ENCODE measurements at places on chromosomes 16 and 17.

GRCh38 chr17:59372138-59372751 is 40.8 kb downstream of the YPEL2 start:
- no peak for DNase-seq

DNA sequence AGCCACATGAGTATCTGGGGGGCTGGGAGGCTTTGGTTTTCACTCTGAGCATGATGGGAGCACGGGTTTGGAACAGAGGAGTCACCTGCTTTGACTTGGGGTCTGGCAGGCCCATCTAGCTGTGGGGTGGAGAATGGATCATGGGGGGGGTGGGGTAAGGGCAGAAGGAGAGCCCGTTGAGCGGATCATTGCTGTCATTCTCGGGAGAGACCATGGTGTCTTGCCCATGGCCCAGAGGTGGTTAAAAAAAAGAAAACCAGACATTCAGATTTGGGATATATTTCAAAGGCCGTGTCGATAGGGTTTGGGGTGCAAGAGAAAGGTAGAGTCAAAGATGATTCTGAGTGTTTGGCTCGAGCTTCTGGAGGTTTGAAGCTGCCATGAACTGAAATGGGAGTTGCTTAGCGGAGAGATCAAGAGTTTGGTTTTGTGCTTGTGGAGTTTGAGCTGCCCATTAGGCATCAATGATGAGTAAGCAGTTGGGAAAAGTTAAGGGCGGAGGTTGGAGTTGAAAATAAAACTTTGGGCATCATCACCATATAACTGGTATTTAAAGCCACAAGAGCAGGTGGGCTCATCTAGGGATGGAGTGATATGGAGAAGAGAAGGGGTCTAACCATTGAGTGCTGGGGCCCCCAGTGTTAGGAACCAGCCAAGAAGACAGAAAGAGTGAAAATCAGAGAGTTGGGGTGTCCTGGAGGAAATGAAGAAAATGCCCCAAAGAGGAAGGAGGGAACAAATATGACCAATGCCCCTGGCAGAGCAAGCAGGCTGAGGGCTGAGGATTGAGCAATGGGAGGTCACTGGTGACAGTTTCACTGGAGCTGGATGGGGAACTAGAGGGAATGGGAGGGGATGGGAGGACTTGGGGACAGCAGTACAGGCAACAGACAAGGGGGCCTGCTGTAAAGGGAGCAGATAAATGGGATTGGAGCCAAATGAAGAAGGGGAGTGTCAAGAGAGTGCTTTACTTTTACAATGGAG is 1.9 kb downstream of the NOD2 start:
- no peak for DNase-seq

DNA sequence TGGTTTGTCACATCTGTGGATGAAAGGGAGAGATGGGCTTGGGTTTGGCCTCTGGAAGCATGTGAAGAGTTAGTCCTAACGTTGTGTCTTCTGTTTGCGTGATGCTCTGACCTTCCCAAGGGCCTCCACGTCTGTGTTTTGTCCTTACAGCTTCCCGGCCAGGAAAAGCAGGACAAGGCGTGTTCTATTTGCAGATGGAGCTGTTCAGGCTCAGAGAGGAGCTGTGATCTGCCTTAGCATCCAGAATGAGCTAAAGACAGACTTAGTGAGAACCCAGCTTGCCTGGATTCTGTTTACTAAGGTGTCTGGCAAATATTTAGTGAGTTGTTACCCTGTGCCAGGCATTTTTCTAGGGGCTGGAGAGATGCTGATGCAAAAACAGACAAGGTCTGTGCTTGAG is 282.1 kb downstream of the CBLN1 start:
- DNase-seq = no peak

GRCh38 chr16:59067205-59067604 is 333.1 kb upstream of the GOT2 start:
- DNase-seq = no peak

DNA sequence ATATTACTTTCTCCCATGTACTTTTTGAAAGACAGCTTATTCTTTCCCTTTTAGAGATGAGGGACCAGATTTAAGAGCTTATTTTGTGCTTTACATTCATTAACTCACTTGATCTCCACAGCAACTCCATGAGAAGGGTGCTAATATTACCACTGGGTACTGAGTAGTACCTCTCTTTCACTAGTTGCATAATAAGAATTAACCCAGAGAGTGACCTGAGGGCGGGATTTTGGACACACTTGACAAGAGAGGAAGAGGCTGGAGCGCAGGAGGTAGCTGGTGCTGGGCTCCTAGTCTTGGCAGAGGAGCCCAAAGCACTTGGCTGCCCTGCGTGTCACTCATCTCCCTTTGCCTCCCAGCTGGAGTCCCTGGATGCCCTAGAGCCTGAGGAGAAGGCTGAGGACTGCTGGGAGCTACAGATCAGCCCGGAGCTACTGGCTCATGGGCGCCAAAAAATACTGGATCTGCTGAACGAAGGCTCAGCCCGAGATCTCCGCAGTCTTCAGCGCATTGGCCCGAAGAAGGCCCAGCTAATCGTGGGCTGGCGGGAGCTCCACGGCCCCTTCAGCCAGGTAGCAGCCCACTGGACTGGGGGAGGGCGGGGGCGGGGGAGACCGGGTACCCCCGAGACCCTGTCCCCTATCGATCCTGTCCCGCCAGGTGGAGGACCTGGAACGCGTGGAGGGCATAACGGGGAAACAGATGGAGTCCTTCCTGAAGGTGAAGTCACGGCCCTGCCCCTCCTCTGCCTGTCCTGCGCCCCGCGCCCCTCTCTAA is 1.7 kb upstream of the MAZ start:
- DNase-seq = no peak

- no peak for DNase-seq
Observed at GRCh38 chr17:78351449-78352006, 8.3 kb downstream of the SOCS3 start.

DNA sequence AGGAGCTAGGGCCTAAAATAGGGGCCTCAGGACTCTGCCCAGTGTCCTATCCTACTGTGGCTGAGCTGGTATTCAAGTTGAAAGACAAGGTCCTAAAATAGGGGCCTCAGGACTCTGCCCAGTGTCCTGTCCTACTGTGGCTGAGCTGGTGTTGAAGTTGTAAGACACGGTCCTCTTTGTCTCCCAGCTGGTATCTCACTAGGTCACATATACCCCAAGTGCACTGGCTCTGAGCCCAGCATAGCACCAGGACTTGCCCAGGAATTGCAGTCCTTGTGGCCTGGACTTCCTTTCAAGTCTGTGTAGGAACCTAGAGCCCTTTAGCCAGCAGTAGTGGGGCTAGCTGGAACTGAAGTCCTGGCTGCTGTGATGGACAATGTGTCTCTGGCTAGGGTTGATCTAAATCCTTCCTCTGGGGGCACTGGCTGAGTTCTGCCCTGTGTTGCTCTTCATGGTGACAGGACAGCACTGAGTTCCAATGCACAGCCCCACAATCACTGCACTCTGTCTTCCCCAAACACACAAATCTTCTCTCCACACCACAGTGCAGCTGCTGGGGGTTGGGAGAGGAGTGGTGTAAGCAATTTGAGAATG is 260.5 kb downstream of the HAPSTR1 start:
- no peak for DNase-seq

DNA sequence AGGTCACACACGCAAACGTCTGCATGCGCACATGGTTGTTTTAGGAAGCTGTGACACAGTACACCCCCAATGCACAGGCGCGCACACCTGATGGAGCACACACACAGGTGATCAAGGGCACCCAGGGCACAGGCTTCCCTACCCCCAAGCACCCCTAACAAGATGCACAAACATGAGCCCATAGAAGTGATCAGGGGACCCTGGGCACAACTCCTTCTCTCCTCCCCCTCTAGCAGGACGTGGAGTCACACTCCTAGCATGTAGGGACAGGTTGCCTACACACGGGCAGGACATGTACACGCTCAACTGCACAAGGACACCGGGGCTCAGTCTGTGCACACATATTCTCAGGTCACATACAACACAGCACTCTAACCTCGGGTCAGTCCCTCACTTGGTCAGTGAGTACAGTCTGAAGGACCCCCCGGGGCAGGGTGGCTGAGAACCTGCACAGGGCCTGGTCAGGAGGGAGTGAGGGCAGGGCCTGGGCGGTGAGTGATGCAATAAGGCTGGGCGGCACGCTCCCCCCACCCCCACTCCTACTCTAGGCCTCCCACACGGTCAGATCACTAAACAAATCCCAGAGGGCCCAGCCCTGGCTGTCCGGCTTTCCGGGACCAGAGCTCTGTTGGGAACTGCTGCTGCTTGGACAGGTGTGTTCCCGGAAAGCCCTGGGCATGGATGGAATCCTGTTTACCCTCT is 751 bp upstream of the DOC2B start:
- no peak for DNase-seq

GRCh38 chr17:50359005-50359699 is 13.2 kb downstream of the XYLT2 start:
- no peak for DNase-seq

DNA sequence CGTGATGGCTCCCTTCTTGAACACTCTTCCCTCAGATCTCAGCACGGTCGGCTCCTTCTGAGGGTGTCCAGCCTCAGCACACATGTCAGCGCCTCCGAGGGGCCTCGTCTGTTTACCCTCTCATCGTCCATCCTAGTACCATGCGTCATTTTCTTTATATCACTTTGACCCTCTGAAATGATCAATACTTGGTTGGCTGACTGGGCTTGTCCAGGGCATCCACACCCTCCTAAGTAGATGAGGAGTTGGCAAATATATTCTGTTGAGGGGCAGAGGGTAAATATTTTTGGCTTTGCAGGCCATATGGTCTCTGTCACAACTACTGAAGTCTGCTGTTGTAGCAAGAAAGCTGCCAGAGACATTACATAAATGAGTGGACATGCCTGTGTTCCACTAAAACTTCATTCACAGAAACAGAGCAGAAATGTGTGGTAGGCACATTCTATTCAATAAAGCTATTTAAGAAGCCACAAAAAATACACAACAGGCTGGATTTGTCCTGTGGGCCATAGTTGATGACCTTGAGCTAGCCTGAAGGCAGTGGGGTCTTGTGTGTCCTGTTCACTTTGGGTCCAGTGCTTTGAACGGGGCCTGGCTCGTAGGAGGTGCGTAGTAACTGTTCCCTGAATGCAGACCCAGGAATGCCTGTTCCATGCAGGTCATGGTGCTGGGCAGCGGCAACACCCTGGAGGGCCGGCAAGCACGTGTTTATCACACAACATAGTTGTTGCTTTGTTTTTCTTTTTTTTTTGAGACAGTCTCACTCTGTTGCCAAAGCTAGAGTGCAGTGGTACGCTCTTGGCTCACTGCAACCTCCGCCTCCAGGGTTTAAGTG is 185.8 kb downstream of the SNX29 start:
- DNase-seq = no peak

DNA sequence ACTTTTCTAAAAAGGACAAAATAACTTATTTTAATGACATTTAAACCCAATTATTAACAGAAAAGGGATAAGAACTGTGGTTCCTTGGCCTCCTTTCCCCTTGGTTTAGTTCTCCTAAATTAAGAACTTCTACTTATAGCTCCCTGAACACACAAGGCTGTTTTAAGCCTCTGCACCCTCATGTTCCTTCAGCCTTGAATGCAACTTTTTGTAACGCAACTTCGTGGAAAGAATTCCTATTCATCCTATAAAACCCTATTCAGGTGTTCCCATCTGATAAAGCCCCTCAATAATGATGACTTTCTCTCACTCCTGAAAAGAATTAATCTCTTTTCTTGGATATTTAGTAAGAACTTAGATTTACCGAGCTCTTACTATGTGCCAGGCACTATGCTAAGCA is 6.3 kb downstream of the STAT3 start:
- no peak for DNase-seq

DNA sequence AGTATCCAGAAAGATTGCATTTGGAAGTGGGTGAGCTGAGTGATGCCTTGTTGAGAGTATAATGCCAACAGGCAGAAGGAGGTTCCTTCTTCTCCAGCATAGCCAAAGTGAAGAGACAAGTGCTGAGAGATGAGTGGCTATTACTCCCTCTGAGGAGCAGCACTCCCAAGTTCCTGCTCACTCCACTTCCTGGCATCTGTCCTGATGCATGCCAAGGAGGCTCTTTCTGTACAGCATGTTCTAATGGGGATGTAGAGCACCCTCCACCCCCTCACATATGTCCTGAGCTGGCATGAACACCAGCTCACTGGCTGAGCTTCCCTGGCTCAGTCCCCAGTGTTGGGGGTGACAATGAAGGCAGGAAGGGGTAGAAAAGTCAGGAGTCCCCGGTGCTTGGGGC is 44.2 kb upstream of the DNAH9 start:
- DNase-seq = no peak

GRCh38 chr17:49548506-49549310 is 27.0 kb upstream of the NXPH3 start:
- DNase-seq = no peak

DNA sequence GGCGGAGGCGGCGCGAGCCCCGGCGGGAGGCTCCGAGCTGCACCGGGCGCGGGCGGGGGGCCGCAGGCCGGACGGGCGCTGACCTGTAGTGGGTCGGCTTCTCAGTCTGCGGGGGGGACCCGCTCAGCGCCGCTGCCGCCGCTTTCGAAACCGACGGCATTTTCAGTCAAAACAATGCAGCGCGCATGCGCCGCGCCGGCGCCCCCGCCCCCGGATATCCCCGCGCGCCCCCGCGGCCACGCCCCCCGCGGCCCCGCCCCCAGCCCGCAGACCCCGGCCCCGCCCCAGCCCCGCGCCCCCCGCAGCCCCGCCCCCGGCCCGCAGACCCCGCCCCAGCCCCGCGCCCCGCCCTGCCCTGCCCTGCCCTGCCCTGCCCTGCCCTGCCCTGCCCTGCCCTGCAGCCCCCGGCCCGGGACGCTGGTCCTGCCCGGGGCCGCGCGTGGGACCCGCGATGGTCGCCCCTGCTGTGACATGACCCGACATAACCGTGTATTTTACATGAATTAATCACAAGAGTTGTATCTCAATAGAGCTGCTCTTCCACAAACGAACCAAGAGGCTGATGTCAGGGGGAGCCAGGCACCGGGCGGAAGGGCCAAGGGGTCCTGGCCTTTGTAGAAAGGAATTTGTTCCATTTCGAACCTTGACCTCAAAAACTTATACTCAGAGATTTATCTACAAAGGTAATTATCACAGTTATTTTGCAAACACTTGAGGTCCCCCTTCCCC is at the start of gene UNKL:
Gene UNKL (minus strand): TSS at position 173 of the 729 bp plus-strand sequence. CDS start 13 bp downstream, at position 160.
- DNase-seq = no peak

- DNase-seq = no peak
Observed at GRCh38 chr17:7056386-7056785, 12.5 kb upstream of the SLC16A11 start.

GRCh38 chr17:65801513-65801912 is 240.1 kb upstream of the AXIN2 start:
- no peak for DNase-seq

Measured in iPS DF 6.9 (cell line).